ENCODE measurements at places on chromosomes 5 and 9.

DNA sequence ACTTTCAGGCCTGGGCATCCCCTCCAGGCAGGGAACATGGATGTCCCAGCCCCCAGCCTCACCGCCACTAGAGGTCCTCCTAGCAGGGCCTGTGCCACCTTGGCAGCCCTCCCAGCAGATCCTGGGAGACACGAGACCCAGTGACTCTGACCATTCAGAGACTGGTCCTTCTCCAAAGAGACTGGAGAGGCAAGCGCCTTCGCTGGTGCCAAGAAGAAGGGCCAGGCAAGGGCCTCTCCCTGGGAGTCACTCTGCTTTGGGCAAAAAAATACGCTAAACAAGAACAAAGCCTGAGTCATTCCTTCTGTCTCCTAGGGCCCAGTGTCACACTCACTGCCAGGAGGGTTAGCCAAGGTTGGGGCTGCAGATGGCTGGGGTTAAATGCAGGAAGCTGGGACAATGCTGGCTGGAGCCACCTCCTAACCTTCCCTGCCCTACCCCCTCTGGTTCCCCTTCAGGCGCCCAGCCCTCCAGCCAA lies 35.3 kb upstream of the SMIM23 start:
- no peak for DNase-seq

DNA sequence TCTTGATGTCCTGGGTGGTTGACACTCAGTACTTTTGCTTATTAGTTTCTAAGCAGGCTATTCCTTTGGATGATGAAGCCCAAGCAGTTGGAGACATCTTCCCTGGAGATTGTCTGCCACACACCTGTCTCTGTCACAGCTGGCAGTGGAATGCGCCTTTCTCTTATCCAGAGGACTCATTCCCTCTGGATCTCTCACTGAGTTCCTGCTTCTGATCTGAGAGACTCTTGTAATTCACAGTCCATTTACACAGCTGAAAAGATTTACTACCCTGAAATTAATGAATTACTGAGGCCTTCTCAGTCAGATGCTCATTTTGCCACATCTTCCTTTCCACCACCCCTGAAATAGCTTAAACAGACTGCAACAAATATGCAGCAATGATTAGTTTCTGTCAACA lies 15.9 kb downstream of the TAL2 start:
- no peak for DNase-seq

DNA sequence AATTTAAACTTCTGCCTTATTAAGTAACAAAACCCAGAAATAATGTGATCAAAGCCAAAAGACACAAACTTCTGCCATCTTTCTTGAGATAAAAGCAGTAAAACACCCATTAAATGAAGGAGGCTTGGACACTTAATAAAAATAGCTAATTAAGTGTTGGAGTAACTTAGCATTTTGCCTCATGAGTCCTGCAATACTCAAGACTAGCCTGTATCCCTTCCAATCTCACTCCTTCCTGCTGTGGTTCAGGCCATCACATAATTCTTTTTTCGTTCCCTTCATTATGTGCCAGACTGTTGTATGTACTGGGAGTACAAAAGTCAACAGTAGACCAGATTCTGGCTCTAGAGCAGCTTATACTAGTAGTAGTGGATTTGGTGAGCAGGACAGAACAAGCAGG lies 250.2 kb downstream of the NFIB start:
- DNase-seq: no peak

DNA sequence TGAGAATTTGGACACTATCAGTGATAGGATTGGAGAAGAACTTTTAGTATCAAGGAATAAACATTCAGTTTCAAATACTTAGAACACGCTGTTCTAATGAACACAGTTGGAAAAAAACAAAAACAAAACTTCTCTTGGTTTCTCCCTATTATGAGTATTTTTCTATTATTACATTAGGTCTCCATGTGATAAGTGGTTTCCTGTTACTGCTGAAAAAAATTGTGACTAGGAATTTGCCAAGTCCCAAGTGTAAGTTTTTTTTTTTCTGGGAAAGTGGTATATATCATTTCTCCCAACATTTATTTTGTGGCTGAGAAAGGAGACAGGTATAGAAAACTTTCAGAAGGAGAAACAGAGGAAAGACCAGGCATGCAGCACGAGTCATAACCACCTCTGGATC lies 41.1 kb downstream of the PCSK1 start:
- no peak for DNase-seq

DNA sequence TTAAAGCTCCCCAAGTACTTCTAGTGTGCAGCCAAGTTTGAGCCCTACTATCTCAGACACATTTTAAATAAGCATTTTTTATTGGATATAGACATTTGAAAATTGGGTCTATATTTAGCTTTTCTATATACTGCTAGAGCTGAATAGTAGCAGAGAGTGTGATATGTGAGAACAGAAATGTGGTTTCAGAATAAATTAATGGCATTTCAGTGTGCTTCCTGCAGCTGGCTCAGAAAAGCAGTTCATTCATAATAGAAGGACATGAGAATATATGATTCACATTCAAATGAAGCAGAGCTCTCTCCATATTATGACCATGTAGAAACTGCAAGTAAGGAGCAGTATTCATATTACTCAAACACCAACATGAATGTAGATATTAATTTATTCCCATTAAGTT lies 464.0 kb downstream of the PTPRD start:
- no peak for DNase-seq

DNA sequence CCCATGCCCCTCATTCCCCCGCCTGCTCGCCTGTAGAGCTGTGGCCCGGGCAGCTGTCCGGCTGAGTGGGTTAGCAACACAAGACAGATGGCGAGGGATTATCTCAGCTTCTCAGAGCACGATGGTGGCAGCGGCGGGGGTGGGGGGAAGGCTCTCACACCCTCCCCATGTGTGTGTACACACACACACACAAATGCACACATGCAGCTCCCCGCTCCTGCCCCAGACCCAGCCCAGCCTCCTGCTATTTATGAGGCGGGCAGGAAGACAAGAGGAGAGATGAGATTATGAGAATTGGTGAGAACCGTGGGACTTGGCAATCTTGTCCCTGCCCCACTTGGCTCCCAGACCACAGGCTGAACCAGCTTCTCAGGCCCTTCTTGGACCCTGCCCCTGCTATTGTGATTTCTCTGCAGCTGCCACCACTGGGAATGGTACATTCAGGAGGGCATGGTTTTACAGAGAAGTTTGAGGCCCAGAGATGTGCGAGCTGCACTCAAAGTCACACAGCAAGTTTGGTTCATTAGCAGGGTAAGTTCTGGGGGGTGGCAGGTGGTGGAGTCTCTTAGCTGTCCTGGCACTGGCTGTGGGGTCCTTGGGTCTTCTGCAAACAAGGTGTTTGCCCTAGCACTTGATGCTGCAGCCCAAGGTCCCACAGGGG lies 51.0 kb upstream of the PSD2 start:
- DNase-seq: no peak

- no peak for DNase-seq
These were observed 24.5 kb upstream of the LTC4S start for GRCh38 chr5:179769271-179769670.

GRCh38 chr9:97717866-97718265 lies 20.7 kb upstream of the XPA start:
- DNase-seq: no peak

DNA sequence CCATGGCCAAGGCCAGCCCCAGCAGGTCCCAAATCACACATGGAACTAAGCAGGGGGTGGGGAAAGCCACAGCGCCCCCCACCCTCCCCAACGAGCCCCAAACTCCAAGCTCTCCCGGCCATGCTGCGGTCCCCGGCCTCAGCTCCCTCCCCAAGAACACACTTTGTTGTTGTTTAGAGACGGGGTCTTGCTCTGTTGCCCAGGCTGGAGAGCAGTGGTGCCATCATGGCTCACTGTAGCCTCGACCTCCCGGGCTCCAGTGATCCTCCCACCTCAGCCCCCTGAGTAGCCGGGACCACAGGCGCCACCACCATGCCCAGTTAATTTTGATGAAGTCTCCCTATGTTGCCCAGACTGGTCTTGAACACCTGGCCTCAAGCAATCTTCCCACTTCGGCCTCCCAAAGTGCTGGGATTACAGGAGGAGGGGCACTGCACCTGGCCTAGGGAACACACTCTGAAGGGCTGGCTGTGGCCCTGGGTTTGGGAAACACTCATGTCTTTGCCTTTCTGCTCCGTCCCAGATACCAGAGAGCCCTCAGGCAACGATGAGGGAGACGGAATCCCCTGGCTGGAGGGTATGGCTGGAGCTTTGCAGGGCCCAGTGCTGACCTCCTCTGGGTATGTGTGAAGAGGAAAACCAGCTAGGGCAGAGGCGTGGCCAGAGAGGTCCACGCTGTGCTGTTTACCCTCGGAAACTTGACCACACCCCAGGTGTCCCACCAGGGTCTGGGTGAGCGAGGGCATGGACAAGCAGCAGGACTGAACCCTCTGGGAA lies 53.2 kb upstream of the UBAC1 start:
- no peak for DNase-seq

GRCh38 chr9:18893046-18893445 lies 140.0 kb downstream of the SAXO1 start:
- DNase-seq: no peak

Data from suprapubic skin (tissue), 4 donors.